ENCODE measurements at places on chromosomes 5 and 9.

DNA sequence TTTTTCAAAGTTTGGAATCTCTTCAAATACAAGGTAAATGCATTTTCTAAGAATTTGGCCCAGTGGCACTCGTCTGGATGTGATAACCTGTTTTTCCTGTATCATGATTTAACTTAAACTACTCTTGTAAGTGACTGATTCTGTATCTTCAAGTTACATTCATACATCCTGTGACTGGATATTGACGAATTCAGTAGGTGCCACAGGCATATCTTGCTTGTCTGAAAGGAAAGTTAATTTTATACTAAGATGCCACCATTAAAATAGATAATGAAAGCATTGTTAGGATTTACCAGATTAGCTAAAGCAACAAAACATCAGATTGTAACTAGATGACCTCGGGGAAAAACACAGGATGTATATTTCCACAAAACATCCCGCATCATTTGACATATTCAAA is 175.3 kb upstream of the ZNF608 start:
- no peak for DNase-seq

GRCh38 chr9:116179568-116179967 is 26.0 kb downstream of the PAPPA start:
- DNase-seq: no peak

- DNase-seq: no peak
These were observed 8.1 kb upstream of the ZBED3 start for GRCh38 chr5:77095189-77095588.

DNA sequence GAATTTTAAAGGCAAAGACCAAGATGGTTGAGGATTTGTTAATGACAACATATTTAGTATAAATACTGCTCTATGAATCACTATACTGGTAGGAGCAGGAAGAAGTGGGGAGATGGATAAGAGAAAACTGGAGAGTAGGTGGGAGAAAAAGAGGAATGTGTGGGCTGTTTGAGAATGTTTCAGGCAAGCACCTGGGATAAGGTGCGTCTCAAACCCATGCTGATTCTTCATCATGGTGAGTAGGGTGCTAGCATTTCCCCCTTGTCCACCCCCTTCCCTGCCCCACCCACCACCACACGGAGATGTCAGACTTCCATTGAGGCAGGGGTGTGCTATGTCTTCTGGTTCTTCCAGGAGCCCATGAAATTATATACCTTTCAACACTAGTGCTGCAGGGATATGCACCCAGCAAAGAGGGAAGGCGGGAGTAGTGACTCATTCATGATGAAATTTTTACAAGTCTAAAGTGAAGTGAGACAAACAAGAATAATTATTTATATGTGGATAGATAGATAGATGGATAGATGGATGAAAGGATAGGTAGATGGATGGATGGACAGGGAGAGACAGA is 54.3 kb downstream of the MTX3 start:
- DNase-seq: no peak

DNA sequence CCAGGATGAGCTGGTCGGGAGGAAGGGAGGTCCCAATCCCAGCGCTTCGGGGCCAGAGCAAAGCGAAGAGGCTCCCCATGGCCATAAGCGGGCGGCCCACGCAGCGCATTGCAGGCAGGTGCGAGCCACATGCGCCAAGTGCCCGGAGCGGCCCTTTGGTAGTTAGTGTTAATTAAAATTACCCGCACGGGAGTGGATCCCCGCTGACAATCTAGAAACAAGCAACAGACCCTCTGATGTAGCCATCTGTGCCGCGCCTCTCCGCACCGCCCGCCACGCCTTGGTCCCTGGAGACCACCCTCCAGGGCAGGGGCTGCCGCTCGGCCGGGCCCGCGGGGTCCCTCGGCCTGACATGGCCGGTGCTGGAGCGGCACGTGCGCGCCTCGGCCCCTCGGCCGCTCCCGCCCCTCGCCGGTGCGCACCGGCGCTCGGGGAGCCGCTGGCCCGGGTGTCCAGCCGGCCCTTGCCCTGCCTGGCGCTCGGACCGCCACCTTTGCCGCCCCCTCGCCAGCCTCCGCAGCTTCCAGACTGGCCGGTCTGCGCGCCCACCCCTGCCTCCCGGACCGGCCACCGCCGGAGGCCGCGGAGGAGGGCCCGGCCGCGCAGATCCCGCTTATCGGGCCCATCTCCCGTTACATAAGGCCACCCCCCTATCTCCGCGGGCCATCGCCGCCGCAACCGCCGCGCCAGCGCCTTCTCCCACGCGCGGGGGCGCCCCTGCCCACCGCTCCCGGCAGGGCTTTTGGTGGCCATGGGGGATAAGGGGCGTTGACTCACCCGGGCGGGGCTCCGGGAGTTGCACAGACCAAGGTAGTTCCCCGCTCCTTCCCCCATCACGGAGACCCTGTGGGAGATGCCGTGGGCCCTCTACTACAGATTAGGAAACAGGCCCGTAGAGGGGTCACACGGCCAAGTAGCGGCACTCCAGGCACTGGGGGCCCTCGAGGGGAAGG is 1.9 kb upstream of the IL13 start:
- no peak for DNase-seq

DNA sequence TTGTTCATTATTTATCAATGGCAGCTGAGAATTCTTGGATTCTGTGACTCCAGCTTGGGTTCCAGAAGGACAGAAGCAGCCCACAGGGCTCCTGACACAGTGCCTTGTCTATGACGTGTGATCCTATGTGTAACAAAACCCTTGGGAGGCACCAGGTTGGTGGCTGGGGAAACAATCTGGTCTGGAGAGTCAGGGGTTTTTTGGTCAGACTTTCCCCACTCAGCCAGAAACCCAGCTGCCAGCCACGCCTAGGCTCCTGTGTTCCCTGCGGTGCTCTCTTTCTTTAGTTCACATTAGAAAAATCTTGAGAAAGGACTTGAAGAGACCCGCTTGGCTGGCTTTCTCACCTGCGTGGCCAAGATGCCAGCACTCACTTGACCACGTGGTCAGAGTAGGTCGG is 15.5 kb upstream of the ZBED3 start:
- no peak for DNase-seq

GRCh38 chr9:69019808-69020207 is 5.9 kb upstream of the PRKACG start:
- no peak for DNase-seq
